Omental fat pad (tissue), 4 donors: ENCODE measurements at places on chromosomes 13 and 19.

DNA sequence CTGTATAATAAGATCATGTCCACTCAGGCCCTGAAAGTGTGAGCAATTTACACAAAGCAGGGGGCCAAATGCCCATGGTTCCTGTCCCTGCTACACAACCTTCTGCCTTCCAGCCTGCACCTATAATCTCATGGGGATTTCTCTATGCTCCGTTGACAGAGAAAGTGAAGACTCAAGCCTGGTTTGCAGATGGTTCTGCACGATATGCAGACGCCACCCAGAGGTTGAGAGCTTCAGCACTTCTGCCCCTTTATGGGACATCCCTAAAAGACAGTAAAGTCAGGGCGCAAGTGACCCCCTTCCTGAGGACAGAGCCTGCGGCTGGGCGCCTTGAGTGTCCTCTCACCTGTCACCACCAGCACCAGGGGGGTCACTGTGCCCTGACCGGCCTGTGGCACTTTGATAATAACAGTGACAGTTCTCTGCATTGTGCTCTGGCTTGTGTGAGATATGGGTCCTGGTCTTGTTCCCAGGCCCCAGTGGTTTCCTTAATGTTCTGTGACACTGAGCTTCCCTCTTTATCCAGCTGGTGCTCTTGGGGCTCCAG, 15.1 kb downstream of the LILRA5 start:
- DNase-seq: no peak

- no peak for DNase-seq
Observed at GRCh38 chr13:111177081-111177711, 62.1 kb downstream of the ARHGEF7 start.

DNA sequence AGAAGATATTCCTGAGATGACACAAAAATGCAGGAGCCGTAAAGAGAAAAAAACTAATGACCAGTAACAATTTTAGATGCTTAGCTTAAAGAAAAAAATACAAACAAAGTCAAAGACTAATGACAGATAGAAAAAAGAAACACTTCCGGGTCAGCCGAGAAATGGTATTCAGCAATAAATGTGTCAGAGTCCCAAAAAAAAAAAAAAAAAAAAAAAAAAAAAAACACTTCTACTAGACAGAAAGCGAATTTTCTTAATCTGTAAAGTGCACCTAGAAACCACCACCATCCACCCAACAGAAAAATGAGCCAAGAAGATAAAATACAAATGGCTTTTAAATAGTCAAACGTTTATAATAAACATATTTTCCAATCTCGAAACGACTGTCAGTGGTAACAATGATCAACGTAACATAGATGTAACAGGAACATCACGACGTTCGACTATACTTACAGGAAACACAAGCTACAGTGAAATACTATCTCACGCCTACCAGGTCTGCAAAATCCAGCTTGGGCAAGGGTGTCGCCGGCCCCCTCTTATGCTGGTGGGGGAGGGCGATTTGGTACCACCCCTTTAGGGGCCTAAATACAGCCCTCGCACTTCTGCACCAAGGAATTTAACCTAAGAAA, 10.6 kb downstream of the ABHD17A start:
- no peak for DNase-seq

GRCh38 chr19:1568320-1569019, at the start of gene MEX3D:
TSS of gene MEX3D (minus strand) at chr19:1568325. CDS start at chr19:1568058, 267 bp downstream.
- peak; percentile 43 for DNase-seq

DNA sequence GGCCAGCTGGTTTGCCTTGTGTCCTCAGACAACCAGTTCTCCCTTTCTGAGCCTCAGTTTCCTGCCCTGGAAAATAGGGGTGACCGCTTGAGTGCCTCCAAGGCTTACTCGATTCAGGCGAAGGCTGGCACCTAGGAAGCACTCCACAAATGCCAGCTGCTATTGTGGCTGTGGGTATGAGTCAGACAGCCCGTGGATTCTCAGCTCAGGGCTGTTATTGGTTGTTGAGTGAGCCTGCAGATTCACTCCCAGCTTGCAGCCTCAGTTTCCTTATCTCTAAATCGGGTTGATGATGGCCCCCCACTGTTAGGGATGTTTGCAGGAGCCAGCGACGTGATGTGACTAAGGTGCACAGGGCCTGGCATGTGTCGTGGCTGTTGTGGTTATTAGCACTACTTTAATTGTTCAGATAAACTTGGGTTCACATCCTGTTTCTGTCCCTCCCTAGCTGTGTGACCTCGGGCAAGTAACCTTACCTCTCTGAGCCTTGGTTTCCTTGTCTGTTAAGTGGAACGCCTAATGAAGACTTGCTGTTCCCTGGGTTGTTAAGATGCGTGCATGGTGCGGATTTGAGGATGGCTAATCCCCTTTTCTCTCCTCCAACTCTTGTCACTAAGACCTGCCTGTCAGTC, 2.4 kb downstream of the MARK4 start:
- no peak for DNase-seq

DNA sequence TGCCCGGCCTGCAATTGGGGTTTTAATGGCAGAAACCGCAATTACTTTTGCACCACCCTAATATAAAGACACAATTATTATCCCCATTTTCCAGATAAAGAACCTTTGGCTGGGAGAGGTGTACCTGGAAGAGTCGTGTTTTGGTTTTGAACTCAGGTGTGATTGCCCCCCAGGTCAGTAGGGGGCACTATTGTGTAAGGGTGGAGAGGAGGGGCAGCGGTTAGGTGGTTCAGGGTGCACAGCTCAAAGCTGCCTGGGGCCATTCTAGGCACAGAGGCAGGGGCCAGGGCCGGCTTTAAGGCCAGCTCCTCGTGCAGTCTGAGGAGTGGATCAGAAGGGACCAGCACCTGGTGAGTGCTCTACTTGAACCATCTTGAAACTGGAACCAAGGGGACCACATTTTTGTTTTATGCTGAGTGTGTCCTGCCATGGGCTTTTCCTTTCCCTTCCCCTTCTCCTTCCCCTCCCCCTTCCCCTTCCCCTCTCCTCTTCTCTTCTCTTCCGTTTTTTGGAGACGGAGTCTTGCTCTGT, 5.8 kb upstream of the FCGRT start:
- no peak for DNase-seq

- no peak for DNase-seq
Observed at GRCh38 chr13:113078902-113079780, 26.4 kb upstream of the F7 start.

DNA sequence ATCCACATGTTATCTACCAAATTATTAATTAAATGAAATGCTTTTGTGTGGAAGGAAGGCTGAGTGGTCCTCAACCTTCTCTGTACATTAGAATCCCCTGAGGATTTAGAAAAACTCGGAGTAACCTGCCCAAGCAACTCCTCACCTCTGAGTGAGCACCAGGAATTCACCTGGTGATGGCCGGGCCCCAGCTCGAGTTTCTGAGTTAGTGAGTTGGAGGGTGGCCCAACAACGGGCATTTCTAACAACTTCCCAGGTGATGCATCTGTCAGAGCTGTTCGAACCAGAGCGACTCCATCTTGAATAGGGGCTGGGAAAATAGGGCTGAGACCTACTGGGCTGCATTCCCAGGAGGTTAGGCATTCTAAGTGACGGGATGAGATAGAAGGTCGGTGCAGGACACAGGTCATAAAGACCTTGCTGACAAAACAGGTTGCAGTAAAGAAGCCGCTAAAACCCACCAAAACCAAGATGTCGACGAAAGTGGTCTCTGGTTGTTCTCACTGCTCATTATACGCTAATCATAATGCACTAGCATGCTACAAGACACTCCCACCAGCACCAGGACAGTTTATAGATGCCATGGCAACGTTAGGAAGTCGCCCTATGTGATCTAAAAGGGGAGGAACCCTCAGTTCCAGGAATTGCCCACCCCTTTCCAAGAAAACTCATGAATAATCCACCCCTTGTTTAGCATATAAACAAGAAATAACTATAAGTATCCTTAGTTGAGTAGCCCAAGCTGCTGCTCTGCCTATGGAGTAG, 44.2 kb upstream of the SHISA2 start:
- DNase-seq: no peak

DNA sequence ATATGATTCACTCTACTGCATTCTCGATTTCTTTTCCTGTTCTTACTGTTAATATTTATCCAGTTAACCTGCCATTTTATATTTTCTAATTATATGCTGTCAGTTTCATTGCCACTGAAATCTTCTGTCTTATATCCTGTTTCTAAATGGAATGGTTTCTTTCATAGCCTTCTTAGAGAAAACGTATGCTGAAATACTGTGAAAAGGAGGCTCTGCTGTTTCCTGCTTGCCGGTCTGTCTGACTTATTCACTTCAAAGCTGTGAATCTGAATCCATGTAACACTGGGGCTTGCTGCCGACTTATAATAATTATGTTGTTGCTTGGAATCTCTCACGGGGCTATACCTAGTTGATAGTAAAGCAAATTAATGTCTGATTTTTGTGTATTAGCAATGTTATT, 80.0 kb downstream of the GPR12 start:
- no peak for DNase-seq

DNA sequence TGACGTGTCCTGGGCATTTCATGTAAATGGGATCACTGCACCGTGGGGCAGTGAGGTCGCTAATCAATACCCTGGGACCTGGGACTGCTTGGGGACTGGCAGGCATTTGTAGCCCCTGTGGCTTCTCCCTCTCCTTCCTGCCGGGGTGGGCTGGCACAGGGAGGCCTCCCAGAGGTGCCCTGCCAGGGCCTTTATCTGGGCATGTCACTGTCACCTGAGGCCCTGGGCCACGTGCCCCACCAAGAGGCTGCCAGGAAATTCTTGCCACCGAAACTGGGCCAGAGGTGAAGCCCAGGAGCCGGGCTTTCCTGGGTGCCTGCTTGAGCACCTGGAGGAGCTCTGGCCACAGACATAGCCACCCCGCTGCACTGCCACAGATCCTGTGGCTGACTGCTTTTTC, 1.8 kb upstream of the NMRK2 start:
- DNase-seq: no peak

DNA sequence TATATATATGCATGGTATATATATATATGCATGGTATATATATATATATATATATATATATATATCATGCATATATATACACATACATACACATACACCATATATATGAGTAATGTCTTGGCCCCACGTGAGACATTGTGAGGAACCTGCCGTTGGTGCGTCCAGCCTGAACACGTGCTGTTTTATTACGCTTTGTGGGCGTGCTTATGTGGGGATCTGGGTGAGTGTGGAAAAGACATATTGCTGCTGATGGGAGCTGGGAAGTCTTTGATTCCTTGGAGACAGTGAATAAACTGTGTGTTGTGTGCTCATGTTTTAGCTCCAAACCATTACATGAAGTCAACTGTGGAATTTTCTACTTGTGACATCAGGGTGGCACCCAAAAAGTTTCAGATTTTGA, 28.9 kb downstream of the KCTD15 start:
- no peak for DNase-seq

DNA sequence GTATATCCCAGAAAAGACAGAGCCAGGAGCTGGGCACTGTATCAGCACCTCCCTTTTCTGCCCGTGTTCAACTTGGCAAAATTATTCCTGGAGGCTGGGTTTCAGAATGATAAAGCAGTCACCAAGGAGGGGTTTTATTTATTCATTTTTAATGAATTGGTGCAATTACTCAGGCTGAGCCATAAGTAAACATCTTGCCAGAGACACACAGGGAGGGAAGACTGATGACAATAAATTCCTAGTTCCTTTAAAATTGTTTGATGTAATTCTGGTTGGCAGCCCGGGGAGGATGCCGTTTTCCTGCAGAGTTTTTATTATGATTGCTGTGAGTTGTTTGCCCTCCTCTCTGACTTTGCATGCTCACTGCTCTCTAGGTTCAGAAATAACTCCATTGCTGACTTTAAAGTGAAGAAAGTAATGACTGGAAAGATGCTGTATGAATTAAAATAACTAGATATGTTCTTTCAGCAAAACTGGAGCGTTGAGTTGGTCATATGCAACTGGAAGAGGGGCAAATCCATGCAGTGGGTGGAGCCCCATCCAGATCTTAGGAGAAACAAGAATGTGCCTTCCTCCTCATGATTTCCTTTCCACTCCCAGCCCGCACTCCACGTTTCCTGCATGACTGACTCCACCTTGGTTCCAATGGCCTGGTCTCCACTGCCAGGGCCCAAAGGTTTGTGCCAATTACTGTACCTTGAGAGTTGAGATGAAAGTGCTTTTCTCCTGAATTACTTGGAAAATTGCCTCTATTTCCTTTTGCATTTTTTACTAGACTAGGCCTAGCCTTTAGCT, 182.1 kb downstream of the RFC3 start:
- no peak for DNase-seq

DNA sequence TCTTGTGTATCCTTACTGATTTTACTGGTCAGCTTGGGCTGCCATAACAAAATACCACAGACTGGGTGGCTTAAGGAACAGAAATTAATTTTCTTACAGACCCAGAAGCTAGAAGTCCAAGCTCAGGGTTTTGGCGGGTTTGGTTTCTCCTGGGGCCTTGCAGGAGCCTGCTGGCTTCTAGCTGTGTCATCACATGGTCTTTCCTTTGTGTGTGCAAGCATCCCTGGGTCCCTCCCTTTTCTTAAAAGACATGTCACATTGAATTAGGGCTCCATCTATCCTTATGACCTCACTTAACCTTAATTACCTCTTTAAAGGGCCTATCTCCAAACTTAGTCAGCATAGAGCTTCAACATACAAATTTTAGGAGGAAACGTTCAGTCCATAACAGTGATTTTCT, 23.4 kb downstream of the UBAC2 start:
- no peak for DNase-seq

- no peak for DNase-seq
Observed at GRCh38 chr13:52903320-52903719, 54.9 kb upstream of the PCDH8 start.

DNA sequence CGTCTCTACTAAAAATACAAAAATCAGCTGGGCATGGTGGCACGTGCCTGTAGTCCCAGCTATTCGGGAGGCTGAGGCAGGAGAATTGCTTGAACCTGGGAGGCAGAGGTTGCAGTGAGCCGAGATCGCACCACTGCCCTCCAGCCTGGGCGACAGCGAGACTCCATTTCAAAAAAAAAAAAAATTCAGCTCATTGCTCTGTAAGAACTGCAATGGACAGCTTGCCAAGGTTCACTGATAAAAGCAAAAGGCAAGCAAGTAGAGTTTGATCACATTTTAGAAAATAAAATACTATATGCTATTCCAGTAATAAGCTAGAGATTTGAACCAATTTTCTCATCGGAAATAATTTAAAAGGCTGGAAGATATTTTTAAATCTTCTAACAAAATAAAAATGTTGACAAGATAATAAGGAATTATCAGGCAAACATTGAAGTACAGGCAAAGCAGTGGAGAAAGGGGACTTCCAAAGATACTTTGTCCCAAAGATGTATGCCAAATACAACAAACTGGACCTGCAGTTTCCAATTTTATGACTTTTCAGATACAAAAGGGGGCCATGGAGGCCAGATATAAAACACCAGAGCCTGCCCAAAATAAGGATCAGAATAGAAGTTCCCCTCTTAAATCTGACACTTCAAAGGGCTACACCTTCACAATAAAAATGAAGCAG, 29.6 kb downstream of the SLC6A16 start:
- no peak for DNase-seq

GRCh38 chr13:113342820-113343691, 20.9 kb downstream of the GRTP1 start:
- no peak for DNase-seq

DNA sequence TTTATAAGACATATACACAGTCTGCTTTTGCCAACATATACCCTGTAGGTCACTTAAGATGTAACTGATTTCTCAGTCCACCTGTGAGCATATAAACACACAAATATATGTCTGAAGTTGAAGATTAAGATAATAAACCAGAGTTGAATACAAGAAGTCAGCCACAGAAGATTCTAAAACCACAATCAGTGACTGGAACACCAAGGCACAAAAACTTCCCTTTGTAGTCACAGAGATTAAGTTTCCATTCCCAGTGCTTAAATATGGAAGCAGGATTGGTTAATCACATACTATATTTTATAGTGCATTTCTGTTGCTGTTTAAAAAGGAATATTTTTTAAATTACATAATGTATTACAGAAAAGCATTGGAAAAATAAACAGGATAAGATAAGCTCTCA, 39.9 kb downstream of the MTMR6 start:
- no peak for DNase-seq
